NCI-H226 (cell line): ENCODE measurements at places on chromosomes 11 and 22.

GRCh38 chr11:22730319-22730718 lies 63.9 kb downstream of the GAS2 start:
- DNase-seq = no peak

DNA sequence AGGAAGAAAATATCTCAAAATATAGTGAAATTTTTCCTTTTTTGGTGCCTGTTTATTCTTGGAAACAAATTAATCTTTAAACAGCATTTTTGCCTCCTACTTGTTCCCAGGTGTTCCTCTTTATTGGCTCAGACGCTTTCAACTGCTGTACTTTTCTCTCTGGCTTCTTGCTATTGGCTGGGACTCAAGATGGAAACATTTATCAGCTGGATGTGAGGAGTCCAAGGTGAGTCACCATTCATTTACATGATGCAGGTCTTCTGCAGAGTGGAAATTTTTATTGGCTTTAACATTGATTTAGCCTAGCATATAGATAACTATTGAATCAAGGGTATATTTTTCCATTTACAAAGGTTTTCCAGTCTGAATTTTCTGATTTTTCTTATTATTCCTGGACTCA lies 34.4 kb upstream of the DNAJB13 start:
- peak; percentile 49 for DNase-seq

- DNase-seq = peak; percentile 23
Measured at GRCh38 chr11:16969010-16969999, 44.9 kb downstream of the PLEKHA7 start.

DNA sequence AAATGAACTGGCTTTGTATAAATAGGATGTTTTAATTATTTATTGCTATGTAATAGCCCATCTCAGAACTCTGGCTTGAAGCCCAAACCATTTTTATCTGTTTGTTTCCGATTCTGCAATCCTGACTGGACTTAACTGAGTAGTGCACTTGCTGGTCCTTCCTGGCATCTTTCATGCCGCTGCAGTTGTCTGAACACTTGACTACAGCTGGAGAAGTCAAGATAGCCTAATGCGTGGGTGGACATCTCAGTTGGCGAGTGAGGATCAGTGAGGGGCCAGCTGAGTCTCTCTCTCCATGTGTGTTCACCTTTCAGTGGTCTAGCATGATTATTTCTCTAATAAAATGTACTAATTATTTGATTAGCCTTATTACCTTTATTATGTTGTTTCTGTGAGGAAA lies 105.8 kb downstream of the PRMT3 start:
- DNase-seq = no peak

DNA sequence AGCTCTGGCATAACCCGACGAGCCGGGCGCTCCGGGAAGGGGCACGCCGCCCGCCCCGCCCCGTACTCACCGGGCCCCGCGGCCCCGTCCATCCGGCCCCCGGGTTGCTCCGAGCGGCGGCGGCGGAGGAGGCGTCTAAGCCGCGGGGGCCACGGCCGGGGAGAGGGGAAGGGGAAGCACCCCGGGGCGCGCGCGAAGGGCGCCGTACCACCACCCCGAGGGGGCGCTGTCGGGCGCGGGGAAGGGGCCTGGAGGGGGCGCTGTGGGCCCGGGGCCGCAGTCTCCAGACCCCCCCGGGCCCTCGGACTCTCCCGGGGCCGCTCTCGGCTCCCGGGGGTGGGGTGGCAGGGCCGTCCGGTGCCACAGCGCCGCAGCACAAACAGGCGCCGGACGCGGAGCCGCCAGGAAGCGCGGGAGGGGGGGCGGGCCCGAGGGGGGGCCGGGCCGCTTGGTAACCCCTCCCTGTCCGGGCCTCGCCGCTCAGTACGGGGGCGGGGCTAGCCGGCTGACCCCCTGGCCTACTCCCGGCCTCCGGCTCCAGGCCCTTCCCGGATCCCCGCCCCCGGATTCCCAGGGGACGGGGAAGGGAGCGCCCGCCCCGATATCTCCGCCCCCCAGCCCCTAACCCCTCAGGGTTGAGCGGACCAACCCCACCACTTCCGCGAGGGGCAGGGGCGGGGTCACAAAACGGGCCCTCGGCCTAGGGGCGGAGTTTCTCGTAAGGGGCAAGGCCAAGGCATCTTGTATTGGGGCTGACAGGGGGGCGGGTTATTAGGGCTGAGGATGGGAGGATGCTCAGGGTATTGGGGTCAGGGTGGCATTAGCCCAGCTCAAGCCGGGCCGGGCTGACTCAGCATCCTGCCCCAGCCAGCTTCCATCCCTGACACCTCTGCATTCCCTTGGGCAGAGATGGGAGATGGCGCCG lies at the start of the genes EML3 and ROM1:
TSS of gene EML3 (minus strand) at position 410 of the 925 bp plus-strand sequence. CDS start at position 92, 318 bp downstream.
TSS of gene ROM1 (plus strand) at position 892 of the 925 bp plus-strand sequence. CDS start at position 917, 25 bp downstream.
- DNase-seq = peak; percentile 89

GRCh38 chr11:75066061-75066460 lies 30.6 kb downstream of the OR2AT4 start:
- DNase-seq = no peak

DNA sequence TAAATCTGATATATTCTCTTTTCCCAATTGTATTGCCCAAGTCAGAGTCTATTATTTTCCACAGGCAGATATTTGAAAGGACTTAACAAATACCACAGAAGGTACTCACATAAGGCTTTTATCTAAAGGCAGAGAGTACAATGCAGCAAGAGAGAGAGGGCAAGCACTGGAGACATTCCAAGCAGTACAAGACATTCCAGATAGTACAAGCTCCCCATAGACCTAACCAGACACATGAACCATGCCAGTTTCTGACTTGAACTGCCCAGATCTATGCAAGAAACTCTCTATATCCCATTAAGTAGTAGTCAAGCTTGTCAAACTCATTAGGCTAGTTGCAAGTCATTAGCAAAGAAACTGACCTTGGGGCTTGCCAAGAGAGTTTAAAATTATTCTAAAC lies 11.2 kb upstream of the MS4A6E start:
- DNase-seq = no peak

DNA sequence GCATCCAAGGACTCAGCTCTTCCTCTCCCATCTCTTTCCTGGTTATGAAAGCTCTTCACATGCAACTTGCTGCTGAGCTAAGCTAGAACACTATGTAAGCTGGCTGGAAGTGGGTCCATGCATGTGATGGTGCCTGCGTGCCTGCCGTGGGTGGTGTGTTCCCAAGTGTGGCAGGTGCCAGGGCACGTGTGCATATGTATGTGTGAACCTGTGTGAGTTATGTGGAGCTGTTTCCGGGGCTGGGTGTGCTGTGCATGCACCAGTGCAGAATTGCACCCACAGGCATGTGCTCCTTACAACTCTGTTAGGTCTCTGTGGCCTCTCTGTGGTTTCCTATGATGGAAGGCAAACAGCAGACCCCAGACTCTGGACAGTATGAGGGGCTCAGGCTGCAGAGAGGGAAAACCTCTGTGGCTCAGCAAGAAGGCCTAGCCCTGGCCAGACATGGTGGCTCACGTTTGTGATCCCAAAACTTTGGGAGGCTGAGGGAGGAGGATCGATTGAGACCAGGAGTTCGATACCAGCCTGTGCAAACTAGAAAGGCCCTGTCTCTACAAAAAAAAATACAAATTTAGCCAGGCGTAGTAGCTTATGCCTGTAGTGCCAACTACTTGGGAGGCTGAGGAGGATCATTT lies 4.1 kb upstream of the P2RY6 start:
- no peak for DNase-seq
